Activated T-cell treated with anti-CD3 and anti-CD28 coated beads for 1 hour (primary cell): ENCODE measurements at places on chromosomes 3 and 15.

GRCh38 chr15:94467034-94467433, 235.7 kb downstream of the MCTP2 start:
- no peak for DNase-seq

DNA sequence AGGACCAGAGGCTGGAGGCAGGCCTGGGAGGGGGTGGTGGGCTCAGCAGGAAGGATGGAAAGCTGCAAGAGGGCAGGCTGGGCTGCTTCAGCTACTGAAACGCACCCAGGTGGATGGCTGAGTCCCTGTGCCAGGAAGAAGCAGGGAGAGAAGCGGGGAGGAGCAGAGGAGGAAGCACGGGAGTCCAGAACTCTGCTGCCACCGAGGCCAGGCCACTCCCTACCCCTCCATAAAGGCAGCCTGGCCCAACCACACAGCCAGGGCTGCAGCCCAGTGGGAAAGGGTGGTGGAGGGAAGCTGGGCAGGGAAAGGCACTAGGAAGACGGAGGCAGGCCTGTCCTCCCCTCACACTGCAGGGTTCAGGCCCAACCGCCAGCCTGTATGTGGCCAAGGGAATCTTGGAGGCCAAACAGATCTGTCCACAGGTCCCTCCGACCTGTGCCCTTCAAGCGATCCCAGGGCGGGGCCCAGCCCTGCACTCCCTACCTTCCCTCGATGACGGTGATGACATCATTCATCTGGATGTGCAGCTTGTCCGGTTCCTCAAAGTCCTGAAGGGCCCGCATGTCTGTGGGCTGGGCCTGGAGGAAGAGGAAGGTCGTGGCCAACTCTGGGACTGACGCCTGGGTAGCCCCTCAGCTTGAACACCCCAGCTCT, 30.5 kb downstream of the TNK2 start:
- DNase-seq = no peak

DNA sequence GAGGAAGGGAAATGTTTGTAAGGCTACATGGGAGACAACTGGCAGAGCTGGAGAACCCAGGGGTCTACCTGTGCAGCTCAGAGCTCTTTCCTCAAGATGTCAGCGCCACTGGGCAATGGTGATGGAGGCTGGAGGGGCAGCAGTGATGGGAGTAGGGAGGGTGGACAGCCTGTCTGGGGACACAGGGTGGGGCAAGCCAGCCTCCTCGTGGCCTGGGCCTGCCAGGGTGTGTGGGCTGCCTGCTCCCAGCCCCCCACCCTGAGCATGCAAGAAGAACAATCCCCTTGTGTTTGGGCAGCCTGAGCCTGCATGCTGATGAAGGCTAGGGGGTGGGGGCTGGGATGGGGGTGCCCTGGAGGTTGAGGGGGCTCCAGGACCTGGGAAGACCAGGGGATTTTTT, 1.2 kb downstream of the PCBP4 start:
- DNase-seq = no peak

DNA sequence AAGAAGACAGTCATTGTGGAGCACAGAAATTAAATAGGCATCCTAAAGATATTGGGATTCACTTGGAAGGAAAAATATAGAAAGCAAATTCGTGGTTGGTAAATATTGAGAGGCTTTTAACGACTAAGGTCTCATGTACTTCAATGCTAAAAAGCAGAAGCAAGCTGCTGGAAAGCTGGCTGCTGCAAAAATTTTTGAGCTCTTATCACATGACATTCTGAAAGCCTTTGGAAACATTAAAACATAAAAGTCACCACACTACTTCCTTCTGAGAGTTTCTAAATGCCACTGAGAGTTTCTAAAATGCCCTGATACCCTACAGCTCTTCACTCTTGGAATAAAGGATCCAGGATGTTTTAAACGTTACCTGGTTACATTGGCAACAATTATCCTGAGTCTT, 39.0 kb upstream of the CBLB start:
- no peak for DNase-seq

GRCh38 chr3:8911781-8912180, 51.5 kb downstream of the RAD18 start:
- no peak for DNase-seq

GRCh38 chr15:66567897-66568296, 2.1 kb upstream of the LCTL start:
- DNase-seq = no peak

GRCh38 chr3:47476644-47477199, 981 bp upstream of the SCAP start:
- DNase-seq = no peak

DNA sequence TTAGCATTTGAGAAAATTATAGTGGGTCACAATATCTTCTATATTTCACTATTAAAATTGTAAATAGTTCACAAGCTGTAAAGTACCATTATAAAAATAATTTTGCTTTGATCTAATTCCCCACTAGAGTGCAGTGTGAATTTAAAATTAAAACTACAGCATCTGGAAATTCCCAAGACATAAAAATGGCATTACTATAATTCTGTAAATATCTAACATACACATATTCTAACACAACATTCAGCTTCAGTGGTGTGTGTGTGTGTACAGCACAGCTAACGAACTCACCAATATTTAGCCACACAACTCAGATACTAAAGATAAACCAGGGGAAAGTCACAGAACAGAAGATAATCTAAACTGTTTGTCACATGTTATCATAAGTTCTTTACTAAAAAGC, 424.9 kb upstream of the ZNF385D start:
- no peak for DNase-seq

DNA sequence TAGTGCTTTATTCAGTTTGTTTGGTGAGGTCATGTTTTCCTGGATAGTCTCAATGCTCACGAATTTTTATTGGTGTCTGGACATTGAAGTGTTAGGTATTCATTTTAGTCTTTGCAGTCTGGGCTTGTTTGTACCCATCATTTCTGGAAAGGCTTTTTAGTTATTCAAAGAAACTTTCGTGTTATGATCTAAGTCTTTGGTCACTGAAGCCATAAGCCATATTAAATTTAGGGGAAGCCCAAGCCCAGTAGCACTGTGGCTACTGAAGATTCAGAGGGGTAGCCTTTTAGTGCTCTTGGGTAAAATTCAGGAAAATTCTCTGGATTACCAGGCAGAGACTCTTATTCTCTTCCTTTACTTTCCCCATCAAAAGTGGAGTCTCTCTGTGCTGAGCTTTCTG, 56.2 kb upstream of the PEX5L start:
- DNase-seq = no peak

GRCh38 chr3:40779039-40779438, 254.3 kb downstream of the ZNF621 start:
- DNase-seq = no peak

DNA sequence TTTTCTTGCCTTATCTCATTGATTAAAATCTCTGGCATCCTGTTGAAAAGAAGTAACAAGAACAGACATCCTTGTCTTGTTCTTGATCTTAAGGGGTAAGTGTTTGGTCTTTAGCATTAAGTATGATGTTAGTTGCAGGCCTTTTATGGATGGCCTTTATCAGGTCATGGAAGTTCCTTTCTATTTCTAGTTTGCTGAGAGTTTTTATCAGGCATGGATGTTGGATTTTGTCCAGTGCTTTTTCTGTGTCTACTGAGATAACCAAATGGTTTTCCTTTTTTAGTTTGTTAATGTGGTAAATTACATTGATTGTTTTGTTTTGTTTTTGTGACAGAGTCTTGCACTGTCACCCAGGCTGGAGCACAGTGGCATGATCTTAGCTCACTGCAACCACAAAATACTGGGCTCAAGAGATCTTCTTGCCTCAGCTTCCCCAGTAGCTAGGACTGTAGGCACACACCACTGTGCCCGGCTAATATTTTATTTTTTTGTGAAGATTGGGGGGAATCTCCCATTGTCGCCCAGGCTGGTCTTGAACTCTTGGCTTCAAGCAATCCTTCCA, 26.3 kb downstream of the MRAS start:
- DNase-seq = no peak

DNA sequence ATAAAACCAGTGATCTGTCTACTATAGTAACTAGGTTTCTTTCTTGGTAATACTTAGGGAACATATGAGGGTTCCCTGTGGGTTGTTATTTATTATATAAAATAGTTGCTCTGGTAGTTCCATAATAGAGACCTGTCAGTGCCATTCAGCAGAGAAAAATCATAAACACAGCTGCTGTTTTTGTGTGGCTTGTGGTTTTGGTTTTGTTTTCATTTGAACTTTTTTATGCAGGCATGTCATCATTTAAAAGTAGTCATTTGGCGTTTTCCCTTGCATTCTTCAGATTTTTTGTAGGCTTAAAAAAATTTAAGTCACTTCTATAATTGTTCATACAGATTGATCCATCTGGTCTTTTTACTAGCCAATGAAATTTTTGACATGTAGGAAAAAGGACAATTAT, 47.9 kb downstream of the PIK3CA start:
- no peak for DNase-seq

GRCh38 chr3:151584566-151584965, 123.7 kb upstream of the IGSF10 start:
- no peak for DNase-seq

- no peak for DNase-seq
Measured at GRCh38 chr3:99683465-99683864, 45.1 kb downstream of the COL8A1 start.

DNA sequence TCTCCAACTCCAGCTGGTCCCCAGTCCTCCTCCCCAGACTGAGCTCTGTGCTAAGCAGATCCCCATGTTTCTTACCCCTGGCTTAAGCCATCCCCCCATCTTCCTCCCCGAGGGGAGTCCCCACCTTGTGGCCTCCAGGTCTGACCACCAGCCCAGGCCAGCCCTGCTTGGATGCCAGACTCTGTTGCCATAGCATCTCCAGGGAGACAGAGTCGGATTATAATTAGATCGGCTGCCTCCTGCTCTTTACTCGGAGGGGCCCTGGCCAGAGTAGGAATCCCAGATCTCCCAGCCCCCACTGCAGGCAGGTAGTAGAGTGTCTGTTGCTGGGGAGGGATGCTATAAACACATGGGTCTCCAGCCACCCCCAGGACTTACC, 2.4 kb downstream of the KLHDC8B start:
- DNase-seq = no peak
